Kidney glomerular epithelial cell (primary cell): ENCODE measurements at places on chromosomes 7 and 10.

- no peak for DNase-seq
These were observed 759.0 kb upstream of the GALNT17 start for GRCh38 chr7:70372768-70373515.

DNA sequence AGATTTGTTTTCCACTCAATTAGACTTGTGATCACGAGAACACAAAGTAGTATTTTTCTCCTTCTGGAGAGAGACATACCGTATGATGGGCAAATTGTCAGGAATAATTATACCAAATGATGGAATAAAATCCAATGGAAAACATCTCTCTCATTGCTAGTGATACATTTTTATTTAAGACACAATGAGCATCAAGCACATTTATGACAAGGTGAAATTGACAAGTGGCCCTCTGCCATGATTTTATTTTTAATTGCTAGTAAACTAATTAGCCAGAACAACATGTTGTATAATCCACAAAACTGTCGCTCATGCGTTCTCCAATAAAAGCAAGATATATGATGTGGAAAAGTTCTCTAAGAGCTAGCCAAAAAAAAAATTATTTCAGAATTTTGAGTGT, 620.8 kb downstream of the AUTS2 start:
- DNase-seq = no peak

DNA sequence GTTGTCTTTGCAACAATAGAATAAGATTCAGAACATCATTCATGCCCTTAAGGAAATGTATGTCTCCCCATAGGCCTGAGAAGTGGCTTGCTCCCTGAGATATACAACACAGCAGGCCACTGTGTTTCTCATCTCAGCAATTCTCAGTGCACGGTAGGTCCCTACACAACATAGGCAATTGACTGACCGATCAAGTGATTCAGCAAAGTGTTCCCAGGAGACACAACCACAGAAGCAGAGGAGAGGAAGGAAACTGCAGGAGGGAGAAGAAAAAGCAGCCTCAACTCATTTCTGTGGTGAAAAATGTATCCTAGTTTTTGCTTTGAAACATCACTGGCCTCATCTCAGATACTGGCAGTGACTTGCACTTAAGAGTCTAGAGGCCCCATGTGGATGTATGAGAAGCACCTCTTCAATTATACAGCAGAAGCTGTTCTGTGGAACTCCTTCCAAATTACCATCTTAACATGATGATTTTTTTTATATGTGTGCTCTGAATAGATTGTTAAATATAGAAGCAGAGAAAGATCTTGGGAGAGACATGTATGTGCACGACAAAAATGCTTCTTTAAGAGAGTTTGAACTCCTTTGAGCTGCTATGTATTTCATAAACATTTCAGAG, 306.8 kb downstream of the XPNPEP1 start:
- no peak for DNase-seq

- no peak for DNase-seq
These were observed 96.1 kb upstream of the BMPER start for GRCh38 chr7:33809228-33809627.
